NCI-H187 (cell line): ENCODE measurements at places on chromosomes 16 and 17.

GRCh38 chr16:85391769-85392583 is 221.1 kb upstream of the GSE1 start:
- no peak for DNase-seq

- DNase-seq, result no peak
Observed at GRCh38 chr16:73059779-73060615, 12.1 kb upstream of the ZFHX3 start.

- no peak for DNase-seq
Observed at GRCh38 chr16:87816507-87817100, 50.8 kb upstream of the KLHDC4 start.

GRCh38 chr17:68599091-68599490 is 2.1 kb downstream of the FAM20A start:
- no peak for DNase-seq

- DNase-seq, result no peak
Observed at GRCh38 chr16:11251525-11252481, 4.2 kb downstream of the SOCS1 start.

GRCh38 chr16:11067697-11068141 is 123.4 kb downstream of the CLEC16A start:
- DNase-seq, result no peak

DNA sequence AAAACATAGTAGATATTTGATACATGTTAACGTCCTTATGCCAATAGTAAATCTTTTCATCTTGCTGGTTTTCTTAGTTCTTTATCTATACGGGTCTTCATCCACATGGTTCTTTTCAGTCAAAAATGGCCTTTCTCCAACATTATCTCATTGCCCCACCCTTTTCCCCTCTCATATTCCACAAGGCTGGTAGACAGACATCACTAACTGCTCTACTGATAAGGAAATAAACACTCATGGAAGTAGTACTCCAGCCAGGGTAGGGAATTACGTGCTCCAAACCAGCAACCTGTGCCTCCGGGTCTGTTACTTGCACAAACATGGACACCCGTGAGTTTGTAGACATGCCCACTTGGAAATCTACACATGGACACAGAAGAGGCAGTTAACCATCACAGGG is 141.4 kb downstream of the XYLT1 start:
- no peak for DNase-seq

DNA sequence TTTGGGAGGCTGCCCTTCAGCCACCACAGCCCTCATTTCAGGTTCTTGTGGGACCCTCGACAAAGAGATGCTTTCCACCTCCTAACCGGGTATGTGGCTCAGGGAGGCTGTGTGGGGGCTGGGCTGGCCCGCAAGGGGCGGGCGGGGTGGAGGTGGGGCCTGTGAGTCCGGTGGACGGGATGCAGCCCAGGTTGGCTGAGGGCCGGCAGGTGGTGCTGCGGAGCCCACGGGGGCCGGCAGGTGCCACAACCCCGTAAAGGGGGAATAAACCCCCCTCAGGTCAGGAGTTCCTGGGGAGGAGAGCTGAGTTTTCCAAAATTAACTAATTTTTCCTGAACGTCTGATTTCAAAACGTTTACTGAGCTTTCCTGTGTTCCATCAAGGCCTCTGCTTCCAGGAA is 4.9 kb upstream of the CIAO3 start:
- DNase-seq, result no peak

GRCh38 chr16:73054498-73054812 is 6.5 kb upstream of the ZFHX3 start:
- no peak for DNase-seq

DNA sequence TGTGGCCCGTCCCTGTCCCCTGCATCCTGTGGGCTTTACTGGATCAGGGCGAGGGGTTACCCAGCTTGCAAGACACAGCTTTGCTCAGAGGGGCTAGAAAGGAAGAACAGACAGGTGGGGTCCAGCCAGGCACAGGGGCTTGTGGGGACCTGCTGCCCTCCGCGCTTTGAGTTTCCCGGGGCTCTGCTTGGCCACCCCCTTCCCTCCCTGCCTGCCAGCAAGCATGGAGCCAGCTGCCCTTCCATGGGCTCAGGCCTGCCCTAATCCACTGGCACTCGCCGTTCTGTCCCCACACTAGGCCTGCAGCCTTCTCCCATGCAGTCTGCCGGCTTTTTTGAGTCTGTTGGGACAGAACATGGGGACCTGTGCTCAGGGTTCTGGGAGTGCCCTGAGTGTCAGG is 3.4 kb downstream of the SNN start:
- no peak for DNase-seq
